Kidney glomerular epithelial cell (primary cell): ENCODE measurements at places on chromosomes 16 and 17.

DNA sequence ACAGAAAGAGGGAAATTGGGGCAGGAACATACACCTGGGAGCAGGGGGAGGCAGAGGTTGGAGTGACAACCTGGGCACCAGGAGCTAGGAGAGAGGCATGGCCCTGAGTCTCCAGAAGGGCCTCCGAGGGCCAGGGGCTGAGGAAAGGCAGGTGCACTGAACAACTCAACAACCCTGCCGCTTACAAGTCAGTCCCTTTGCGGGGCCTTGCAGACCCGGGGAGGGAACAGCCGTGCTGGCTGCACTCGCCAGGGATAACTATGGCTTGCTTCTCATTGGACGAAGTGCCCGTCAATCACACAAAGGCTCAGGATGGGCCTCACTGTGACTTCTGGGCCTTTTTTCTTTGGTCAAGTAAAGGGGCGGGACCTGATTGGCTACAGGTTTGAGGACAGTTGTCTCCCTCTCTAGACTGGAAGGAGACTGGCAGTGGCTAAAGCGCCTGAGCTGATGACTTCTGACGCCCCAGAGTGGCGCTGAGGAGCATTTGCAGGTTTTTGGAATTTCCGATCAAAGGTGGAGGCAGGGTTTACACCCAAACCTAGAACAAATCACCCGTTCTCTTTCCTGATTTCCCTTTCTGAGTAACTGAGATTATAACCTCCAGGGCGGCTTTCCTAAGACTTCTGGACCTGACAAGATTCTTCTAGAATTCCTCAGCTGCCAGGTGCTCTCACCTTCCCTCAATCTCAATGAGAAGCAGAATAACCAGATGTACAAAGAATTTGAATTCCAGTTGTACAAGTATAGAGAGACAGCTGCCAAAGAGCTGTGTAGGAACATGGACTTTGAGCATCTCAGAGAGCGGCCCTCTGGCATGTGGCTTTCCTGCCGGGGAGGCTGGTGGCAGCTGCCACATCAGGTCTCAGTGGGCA lies 27.6 kb upstream of the ST6GALNAC2 start:
- DNase-seq, result no peak

DNA sequence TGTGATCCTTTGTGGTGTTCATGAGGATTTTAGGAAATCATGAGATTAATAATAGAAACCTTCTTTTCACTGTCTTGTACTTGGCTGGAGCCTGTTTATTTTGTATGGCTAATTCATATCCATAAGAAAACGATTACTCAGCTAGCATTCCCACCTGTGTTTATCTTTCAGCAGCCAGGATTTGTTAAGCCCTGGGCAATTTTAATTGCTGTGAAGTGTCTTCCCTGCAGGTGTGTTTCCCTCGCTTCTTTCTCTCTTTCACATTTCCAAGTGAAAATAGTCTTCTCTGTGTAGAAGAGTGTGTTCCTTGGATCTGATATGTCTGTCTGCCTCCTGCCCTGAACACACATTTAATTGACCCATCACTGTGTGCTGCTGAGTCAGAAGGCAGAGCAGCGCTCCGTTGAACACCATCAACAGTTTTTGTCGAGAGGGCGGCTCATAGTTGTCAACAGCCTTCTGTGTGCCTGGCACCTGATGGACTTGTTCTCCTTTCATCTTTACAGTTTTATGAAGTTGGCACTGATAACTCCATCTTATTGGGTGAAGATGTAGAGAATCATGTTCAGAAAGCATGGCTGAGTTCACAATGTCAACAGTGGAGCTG lies 83.2 kb downstream of the SPECC1 start:
- DNase-seq, result no peak

- no peak for DNase-seq
These were observed 1.2 kb downstream of the CPD start for GRCh38 chr17:30379903-30380381.

GRCh38 chr16:84082835-84083569 lies 33.7 kb downstream of the MBTPS1 start:
- no peak for DNase-seq

DNA sequence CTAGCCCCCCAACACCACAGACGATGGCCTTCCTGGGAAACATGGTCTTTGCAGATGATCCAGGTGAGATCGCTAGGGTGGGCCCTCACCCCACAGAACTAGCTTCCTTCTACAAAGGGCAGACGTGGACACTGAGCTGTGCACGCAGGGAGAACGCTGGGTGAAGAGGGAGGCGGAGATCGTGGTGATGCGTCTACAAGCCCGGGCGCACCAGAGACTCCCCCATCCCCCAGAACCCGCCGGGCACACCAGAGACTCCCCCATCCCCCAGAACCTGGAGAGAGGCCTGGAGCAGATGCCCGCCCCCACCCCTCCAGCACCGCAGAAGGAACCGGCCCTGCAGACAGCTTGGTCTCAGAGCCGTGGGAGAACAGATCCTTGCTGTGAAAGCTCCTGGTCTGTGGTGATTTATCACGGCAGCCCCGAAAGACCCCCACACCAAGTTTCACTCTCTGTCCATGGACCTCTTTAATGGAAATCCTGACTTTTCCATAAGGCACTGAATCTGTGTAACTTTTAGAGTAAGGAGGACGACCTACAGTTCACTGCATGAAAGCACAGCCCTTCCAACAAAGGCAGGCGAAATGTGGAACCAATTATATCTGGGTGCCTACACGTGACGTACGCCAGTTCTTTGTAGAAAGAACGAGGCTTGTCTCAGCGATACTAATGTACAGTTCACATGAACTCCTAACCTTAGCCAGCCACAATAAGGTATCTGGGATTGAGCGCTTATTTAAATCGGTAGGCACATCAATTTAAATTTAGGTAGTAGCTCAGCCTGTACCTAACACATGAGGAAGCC lies 88.5 kb downstream of the ANKRD11 start:
- DNase-seq, result no peak
